ENCODE measurements at places on chromosomes 7 and 10. TPM values are rescaled to one million over a fixed set of nuclear protein-coding genes. Genes with fewer than 3 reads are reported as not detected.

Gene MAGI2
- 0.51 TPM for total RNA-seq

Gene C7orf57
- 0.24 TPM for total RNA-seq

Gene CHST12
- total RNA-seq, result 15.3 TPM

Gene PNLIPRP3
- total RNA-seq, result not detected

Gene WNT8B
- total RNA-seq, result not detected

Gene HOXA1
- 4.0 TPM for total RNA-seq

Gene NFE2L3
- total RNA-seq, result 11.7 TPM

Gene FIS1
- 120 TPM for total RNA-seq

Gene PMS2
- 12.9 TPM for total RNA-seq

Gene ARL4A
- 47.1 TPM for total RNA-seq

Gene AS3MT
- total RNA-seq, result 0.94 TPM

Gene OR2A1
- total RNA-seq, result not detected

Gene DNA2
- total RNA-seq, result 10.5 TPM

Gene ZNRF2
- 8.2 TPM for total RNA-seq

Data from A549 treated with RU486 at 1 μM for 4 hours (cell line).